ENCODE measurements at places on chromosomes 12 and 14.
A peak's percentile ranks its signal among the peaks of the same experiment; 100 is the strongest.

DNA sequence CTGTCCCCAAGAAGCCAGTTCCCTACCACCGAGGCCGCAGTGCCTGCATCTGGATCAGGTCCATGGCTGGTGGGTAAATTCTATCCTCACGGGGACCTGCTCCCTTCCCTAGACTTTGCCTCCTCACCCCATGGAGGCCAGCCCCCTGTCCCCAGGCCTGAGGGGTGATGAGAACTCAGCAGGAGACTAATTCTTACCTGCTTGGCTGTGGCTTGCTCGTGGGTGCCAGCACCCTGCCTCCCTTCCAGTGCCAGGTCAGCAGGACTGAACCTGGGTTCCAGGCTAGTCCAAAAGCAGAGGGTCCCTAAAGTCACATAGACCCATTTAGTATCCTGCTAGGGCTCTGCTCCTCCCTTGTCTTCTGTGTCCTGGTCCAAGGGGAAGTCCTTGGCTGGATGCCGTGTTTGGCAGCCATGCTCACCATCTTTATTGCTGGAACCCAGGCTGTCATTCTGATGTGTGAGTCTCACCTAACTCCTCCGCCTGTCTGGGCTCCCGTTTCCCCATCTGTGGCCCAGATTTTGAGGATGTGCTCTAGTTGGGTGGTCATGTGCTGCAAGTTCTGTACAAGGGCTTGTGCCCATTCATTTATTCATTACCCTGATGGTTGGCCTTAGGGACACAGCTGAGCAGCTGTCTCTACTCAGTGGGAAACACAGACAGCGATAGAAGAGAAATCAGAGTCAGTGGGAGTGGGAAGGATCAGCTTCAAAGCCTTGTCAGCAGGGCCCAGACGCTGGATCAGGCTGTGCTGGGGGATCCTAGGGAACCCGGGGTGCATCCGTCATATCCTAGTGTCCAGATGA lies 949 bp downstream of the PLBD2 start:
- no peak for DNase-seq

GRCh38 chr14:104941508-104942365 lies 17.1 kb downstream of the PLD4 start:
- DNase-seq, result no peak

GRCh38 chr14:22558221-22558913 lies 30.7 kb downstream of the DAD1 start:
- no peak for DNase-seq

DNA sequence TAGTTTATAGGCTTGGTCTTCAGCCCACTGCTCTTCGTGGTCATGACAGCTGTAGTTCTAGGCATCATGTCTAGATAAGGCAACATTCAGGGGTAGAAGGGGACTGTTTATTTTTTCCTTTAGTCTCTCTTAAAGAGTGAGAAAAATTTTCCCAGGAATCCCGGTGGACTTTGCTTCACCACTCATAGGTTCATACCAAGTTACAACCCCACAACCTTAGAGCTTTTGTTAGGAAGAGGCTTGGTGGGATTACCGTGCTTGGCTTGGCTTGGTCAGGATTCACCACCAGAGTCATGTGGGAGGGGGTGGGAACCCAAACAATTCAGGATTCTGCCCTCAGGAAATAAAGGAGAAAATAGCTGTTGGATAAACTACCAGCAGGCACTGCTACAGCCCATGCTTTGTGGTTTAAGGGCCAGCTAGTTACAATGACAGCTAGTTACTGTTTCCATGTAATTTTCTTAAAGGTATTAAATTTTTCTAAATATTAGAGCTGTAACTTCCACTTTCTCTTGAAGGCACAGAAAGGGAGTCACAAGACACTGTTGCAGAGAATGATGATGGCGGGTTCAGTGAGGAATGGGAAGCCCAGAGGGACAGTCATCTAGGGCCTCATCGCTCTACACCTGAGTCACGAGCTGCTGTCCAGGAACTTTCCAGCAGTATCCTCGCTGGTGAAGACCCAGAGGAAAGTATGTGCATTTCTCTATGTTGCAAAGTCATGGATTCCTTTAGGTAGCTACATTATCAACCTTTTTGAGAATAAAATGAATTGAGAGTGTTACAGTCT lies 25.9 kb upstream of the PAPLN start:
- DNase-seq, result no peak

DNA sequence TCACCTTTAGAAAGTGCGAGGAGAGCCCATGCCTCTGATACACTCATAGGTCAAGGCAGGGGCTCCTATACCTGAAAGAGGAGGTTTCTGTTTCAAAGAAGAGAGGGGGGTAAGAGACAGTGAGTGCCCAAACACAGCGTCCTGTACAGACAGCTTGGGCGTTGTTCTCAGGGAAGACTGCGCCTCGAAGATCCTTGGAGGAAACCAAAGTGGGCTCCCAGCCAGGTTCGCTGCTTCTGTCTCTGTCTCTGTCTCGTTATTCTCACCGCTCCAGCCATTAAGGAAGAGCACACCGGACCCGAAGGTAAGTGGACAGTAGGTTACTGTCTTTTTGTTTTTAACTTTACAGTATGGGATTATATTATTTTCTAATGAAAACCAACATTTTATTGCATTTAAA lies 5.8 kb upstream of the IFI27 start:
- DNase-seq, result no peak

- DNase-seq, result no peak
Observed at GRCh38 chr14:35398071-35398584, 6.4 kb downstream of the NFKBIA start.

GRCh38 chr12:12909995-12910420 lies 18.6 kb downstream of the GPRC5A start:
- DNase-seq, result no peak

- DNase-seq, result no peak
Observed at GRCh38 chr14:44782775-44783238, 178.9 kb downstream of the KLHL28 start.

DNA sequence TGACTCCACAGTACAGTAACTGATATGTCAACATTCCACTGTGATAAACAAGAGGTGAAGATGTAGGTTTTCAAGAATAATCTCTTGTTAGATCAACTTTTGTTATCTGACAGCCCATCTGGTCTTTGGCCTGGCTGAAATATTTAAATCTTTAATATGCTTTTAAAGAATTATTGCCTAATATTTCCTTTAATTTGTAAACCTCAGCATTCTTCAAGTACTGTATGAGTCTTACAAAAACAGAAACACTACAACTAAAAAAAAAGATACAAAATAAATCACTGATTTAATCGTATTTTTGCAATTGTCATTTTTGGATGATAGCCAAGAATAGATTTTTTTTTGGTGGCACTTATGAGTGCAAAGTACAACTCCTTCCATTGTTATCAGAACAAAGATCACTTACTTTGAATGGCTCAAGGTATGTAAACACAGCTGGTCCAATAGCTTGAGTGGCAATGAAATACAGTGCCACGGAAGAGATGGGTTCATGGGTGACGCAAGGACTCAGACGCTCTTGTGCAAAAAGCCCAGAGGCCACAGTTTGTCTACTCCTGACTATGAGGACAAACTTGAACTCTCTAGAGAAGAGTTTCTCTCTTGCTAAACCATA lies 109.5 kb downstream of the PAX9 start:
- DNase-seq, result no peak

DNA sequence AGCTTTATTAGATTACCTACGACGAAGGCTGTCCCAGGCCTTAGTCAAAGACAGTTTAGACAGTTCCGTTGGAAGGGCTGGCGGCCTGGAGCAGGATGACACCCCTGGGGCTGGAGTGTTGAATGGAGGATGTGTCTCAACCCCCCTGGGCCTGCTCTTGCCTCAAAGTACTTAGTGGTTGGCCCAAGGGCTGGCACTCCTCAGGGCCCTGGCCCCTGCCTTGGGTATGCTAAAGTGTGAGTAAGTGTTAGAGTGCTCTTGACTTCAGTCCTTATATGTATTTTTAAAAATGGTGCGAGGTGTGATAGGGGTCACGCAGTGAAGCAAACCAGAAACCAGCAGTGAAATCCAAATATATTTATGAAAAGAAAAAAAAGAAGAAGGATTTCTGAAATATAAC lies 261.6 kb downstream of the KTN1 start:
- no peak for DNase-seq

DNA sequence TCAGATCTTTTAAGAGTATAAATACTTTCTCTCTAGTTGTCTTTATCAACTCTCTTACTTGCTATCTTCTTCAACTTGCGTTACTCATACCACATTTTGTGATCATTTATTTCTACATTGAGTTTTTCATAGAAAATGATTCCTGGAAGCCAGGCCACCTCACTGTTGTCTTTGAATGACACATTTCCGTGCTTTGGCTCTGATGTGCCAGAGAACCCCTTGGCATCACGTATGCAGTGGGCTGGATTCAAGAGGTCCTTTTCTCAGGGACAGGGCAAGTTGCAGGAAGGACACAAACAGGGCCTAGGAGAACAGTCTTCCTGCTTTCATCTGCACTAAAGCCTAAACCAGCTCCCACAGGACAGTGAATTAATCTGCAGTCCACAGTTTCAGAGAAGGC lies 70.3 kb upstream of the PYGL start:
- no peak for DNase-seq

DNA sequence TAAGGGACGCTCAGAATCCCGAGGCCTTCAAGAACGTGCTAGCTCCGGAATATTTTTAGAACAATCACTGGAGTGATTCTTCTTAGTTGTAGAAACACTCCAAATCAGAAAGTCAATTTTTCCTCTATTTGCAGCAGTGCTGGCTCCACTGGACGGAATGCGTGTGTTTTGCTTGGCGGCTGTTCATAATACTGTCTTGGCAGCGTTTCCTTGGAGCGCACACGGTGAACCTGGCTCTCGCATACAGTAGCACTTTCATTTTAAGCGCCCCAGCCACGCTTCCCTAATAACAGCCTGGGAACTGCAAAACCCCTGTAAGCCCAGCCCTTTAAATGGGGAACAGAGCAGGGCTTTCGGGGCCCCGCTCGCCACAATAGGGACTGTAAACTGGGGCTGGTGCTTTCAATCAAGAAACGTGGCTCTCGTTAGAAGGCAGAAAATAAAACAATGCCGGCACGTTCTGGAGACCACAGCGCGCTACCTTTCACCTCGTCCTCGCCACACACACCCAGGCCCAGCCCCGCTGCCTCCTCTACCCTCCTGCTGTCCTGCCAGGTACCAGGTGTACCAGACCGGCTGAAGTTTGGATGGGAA lies 79.9 kb downstream of the BCL11B start:
- DNase-seq, result peak; percentile 40

DNA sequence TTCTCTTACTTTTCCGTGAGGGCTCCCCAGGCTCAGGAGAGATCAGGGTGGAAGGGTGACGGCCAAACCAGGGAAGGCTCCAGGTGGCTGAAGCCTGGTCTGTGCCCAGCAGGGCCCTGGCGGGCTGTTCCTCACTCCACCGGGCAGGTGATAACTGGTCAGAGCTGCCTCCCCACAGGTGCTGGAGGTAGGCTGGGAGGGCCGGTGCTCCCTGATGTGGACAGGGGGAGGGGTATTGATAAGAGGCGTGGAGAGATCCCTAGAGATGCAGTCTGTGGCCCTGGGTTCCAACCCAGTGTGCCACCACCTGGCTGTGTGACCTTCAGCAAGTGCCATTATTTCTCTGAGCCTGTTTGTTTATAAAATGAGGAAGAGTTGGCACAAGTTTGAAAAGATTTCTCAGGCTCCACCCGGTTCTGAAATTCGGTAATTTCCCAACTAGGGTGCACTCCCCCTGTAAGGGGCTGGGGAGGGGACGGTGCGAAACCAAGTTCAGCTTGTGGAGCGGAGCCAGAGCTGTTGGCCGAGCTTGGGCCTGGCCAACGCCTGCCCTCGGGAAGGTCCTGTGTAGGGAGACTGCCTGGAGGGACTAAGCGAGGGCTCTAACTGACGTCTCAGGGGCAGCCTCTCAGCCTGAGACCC lies 1.0 kb upstream of the NR4A1 start:
- no peak for DNase-seq

DNA sequence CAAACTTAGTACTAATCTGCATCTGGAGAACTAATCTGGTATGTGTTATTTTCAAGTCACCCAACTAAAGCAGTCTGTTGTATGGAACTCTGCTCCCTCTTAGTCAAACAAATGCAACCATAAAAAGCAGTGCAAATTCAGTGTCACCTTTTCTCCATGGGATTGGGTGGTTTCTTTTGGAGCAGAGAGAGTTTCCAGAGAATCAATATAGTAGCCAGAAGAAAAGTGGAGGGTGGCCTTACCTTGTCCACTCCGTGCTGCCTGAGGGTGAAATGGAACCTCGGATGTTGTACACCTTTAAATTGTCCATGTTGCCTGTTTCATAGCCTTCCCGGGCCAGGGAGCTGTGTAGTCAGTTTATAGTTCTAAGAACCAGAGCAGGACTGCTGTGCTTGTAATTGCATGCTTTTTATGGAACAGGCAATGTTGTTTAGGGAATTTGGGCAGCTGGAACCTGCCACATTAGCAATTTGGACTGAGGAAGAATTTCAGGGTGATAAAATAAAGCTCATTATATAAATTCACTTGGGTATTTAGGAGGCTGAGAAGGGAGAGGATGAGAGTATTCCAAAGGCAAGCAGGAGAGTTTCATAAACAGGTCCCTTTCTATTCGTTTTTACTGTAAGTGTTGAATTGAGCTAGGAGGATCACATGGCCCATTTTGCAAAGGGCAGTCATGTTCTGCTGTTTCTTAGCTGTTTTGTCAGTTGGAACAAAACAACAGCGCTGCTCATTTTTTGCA lies 60.5 kb downstream of the CRADD start:
- no peak for DNase-seq

GRCh38 chr14:96205978-96206360 lies 1.3 kb downstream of the BDKRB2 start:
- DNase-seq, result no peak

DNA sequence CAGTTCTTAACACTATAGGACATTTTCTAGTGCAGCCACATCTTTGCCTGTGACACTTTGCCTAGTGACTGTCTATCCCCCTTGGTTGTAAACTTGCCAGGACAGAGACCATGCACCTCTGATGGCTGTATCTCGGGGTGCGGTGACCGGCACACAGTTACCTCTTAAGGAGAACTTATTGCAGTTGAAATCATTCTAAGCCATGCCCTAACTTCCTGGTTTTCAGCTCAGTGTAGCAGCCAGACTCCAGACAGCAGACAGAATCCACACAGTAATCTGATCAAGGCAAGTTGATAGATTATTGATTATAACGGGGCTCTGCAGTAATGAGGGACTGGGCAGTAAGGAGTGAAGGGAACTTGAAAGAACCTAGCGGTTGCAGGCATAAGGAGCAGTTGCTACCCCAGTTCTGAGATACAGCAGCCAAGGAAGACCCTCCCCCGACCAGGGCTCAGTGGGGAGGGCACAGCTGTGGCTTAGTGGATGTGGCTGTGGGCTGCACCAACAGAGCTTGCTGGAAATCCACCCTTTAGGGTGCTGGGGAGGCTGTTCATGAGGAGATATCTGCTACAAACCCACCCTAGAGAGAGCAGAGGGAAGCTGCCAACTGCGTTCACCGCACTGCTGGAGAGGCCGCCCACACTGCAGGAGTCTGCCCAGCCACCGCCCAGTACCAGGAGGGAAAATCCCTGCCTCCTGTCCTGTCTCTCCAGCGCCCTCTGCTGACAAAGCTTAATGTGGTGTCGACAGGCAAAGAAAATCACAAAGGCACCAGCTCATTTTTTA lies 58.2 kb upstream of the BEGAIN start:
- DNase-seq, result peak; percentile 62

GRCh38 chr12:68431786-68432185 lies 99.6 kb upstream of the MDM1 start:
- DNase-seq, result no peak

GRCh38 chr12:78087363-78087675 lies 256.6 kb downstream of the NAV3 start:
- DNase-seq, result no peak

GRCh38 chr14:67392123-67392522 lies 19.8 kb downstream of the PLEK2 start:
- no peak for DNase-seq

- no peak for DNase-seq
Observed at GRCh38 chr14:80927083-80927989, 14.2 kb downstream of the CEP128 start.
